NCI-H1694 (cell line): ENCODE measurements at places on chromosomes 3 and 15.

DNA sequence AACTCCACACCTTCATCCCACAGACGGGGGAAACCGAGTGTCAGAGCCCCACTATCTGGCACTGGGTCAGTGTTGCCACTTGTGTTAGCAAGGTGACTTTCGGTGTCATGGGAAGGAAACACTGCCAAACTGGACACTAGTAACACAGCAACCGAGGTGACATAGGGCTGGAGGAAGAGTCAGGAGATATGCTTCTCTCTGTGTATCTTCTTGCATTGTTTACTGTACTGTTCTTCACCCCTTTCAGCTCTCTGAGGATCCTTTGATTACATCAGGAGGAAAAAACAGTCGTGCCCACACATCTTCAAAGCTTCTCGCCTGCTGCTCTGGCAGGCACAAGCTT, 109.4 kb upstream of the RAD18 start:
- no peak for DNase-seq

DNA sequence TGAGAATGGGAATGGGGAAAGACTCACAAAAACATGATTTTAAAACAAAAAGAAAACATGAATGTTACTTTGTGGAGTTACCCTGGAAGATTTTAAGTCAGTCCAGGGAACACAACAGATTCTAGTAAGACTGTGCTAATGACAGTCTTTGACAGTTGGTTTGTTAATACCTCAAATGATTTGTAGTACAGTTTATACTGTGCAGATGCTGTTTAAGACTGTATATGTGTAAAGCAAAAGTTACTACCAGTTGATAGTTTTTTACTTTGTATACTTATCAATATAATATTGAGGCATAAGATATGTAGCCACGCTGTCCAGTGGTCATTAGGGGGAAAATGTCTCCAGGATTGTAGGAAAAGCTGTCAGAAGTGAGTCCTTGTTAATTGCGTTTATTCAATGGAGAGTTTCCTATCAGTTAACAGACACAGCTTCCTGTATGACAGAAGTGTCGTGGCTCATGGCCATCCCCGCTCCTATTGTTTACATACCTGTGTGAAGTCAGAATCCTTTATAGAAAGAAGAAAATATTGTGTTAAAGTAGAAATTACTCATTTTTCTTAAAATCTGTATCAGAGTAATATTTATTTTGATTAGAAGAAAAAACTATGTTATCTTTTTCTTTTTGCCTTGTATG, 36.0 kb downstream of the NKIRAS1 start:
- no peak for DNase-seq

DNA sequence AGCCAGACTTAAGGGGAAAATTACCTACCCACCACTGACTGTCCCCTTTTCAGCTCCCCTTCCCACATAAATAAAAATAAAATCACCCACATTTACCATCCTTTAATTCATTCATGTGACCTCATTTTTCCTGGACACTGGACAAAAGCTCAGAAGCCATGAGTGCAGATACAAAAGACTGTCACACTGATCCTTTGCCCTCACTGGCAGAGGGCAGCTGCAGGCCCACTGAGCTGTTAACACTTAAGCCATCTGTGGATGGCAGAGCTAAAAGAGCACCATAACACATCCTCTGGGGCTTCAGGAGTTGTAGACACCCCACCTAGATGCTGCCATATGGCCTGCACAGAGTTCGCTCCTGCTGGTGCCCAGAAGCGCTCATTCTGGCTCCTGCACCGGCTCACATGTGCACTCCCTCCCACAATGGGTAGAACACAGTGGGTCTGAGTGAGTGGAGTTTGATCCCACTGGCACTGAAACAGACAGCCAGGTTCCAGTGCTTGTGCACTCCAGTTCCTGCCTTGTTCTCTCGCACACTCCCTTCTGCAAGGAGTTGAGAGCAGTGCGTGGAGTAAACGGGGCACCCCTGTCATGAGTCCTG, 38.8 kb downstream of the EDC3 start:
- peak; percentile 33 for DNase-seq

- DNase-seq, result no peak
Observed at GRCh38 chr3:180595559-180595935, 6.4 kb upstream of the TTC14 start.

GRCh38 chr15:57044072-57044702, 125.7 kb downstream of the TCF12 start:
- DNase-seq, result no peak

DNA sequence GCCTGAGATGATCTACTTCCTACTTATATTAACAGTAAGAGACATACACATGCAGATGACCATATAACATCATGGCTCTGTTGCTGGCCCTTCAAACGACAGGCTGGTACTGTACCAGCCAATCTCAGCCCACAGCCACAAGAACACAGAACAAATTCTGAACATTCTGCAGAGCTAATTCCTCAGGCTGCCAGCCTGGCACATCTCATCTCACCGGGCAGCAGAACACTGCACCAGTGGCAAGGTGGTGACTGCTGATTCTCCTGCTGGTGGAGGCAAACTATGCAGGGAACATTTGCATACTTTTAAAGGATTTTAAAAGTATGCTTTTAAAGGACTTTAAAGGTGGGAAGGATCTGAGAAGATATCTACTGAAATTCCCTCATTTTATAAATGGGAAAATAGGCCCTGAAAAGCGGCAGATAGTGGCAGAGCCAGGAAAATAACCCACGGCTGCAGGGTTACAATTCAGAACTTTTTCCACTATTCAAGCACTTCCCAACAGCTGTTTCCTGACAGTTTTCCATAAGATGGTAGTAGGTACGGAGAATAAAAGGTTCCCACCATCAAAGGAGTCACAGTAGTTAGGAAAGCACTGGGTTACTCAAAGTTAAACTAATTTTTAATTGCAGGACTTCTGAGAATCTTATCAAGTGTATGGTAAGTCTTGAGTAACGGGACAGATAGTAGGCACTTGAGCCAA, 37.3 kb downstream of the SUMF1 start:
- DNase-seq, result no peak

- DNase-seq, result no peak
Observed at GRCh38 chr3:35114686-35115085, 524.6 kb upstream of the ARPP21 start.

- no peak for DNase-seq
Observed at GRCh38 chr15:101171954-101172353, 79.9 kb downstream of the CHSY1 start.

- no peak for DNase-seq
Observed at GRCh38 chr15:89090791-89091626, 2.8 kb downstream of the ABHD2 start.

DNA sequence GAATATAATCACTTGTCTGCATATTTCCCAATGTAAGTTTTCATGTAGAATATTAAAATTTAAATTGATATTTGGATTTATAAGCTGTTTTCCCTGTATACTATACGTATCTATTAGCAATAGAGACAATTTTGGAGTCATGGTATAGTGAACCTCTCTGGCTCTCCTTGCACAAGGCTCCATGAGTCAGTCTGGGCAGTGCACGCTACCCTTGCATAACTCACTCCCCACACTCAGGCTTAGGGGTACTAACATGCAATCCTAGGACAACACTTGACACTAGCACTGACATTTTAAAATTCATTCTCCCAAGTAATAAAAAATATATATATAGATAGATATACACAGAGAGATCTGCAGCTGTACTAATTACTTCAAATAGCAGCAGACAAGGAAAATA, 39.2 kb downstream of the SLC24A1 start:
- no peak for DNase-seq
